ENCODE measurements at places on chromosomes 16 and 17. TPM values are rescaled to one million over a fixed set of nuclear protein-coding genes. Genes with fewer than 3 reads are reported as not detected.

The TRAF4 gene
- 64.0 TPM for total RNA-seq

The CMIP gene
- total RNA-seq: 60.8 TPM

The MPV17L gene
- 0.10 TPM for total RNA-seq

The C1QTNF1 gene
- total RNA-seq: 2.9 TPM

The TOP3A gene
- 35.3 TPM for total RNA-seq

The CASKIN1 gene
- under 0.01 TPM for total RNA-seq

The NEUROD2 gene
- not detected for total RNA-seq

All from vein endothelial cell (primary cell).